Activated CD8-positive, alpha-beta memory T cell treated with anti-CD3 and anti-CD28 coated beads, Interleukin-2, amount 50 U/mL, for 4 hours (primary cell): ENCODE measurements at places on chromosomes 4 and X.

GRCh38 chrX:68433155-68433980 lies at the start of gene OPHN1:
Gene OPHN1 (minus strand): TSS chrX:68433495. CDS start chrX:68433020, 475 bp downstream.
- no peak for DNase-seq

GRCh38 chr4:153114771-153115321 lies 89.4 kb upstream of the TRIM2 start:
- DNase-seq = peak; percentile 45

GRCh38 chrX:1909419-1910206 lies 294.8 kb downstream of the ASMT start:
- DNase-seq = no peak

DNA sequence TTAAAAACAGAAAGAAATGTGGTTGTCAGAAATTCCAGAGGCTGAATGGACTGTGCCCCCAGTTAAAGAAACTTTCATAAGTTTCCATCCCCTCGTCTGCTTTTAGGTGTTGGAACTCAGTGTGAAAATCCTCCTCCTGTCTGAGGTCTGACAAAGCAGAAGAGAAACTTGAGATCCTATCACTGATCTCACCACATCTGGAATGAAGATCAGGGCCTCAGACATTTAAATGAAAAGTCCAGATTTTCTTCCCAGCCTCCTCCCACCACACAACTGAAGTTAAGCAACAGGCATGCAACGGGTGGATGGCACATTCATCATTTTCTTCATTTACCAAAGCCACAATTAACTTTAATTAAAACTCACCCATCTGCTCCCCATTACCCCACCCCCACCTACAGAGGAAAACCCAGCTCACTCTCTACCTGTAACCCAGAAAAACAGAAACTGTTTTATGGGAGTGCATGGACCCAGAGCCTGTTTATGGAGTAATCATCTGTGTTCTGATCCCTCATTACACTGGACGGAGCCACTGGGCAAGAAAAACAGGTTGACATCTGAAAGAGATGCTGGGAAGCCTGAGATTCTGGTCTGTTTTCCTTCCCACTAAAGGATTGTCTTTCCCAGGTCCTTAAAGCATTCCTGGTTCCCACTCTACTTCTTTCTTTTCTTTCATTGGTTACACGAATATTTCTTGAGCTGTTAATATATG lies 58.1 kb upstream of the HOPX start:
- no peak for DNase-seq

- DNase-seq = no peak
These were observed 55.8 kb downstream of the EMCN start for GRCh38 chr4:100461807-100462605.

- DNase-seq = no peak
These were observed 45.8 kb downstream of the HDAC8 start for GRCh38 chrX:72526534-72527508.

- no peak for DNase-seq
These were observed 63.4 kb downstream of the CHRDL1 start for GRCh38 chrX:110732266-110732665.

DNA sequence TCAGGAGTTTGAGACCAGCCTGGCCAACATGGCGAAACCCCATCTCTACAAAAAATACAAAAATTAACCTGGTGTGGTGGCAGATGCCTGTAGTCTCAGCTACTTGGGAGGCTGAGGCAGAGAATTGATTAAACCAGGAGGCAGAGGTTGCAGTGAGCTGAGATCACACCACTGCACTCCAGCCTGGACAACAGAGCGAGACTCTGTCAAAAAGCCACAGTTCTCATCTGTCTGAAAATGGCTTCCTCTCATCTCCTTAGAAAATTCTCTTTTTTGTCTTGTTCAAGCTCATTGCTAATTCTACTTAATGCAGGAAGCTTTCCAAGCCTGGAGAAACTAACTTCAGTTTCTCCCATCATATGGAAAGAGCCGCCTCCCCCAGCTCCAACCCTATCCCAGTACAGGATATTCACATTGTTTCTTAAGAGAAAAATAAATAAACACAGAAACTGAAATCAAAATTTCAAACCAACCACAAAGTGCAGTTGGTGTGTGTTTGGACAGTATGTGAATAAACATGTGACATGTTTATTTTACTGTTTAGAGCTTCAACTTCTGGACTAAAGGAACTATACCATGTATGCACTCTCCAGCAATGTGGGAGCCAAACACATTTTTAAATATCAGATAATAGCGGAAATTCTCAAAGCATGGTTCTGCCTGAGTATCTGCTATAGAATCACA lies 55.0 kb upstream of the GAB1 start:
- no peak for DNase-seq

- DNase-seq = no peak
These were observed 123.1 kb upstream of the MID1 start for GRCh38 chrX:10743476-10743875.

DNA sequence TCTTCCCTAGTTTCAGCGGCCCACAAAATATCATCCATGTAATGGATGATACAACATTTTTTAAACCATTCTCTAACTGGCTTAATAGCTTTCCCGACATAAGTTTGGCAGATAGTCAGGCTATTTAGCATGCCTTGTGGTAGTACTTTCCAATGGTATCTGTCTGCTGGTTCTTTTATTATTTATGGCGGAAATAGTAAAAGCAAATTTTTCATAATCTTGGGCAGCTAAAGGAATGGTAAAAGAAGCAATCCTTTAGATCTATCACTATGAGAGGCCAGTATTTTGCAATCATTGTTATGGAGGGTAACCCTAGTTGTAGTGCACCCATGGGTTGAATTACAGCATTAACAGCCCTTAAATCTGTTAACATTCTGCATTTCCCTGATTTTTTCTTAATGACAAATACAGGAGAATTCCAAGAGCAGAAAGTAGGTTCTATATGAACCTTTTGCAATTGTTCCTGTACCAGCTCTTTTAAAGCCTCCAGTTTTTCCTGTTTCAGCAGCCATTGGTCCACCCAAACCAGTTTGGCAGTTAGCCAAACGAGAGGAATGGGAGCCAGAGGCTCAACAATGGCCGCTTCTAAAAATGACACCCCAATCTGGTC lies 14.3 kb upstream of the HSD17B11 start:
- no peak for DNase-seq

GRCh38 chrX:133685822-133686221 lies 270.5 kb upstream of the GPC4 start:
- no peak for DNase-seq

- no peak for DNase-seq
These were observed 44.9 kb downstream of the MAMLD1 start for GRCh38 chrX:150408007-150408406.

DNA sequence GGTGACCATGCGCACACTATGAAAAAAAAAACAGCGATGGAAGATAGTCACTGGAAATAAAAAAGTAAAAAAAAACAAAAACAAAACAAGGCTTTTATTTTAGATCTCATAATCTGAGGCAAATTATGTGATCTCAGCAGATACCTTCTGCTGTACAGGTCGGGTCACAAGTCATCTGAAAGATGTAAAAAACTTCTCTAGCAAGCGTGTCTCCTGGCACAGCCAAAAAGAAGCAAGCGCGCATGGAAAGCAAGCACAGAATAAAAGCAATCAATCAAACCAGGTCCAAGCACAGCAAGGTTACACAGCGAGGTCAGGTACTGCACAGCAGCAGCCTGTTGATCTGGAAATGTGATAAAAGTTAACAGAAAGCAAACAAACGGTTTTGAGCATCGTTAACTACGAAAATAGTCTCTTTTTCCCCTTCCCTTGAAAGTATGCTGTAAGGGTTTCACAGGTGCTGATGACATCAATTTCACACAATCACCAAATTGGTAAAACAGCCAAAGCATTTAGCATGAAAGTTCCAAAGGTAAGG lies 79.3 kb upstream of the MTNR1A start:
- DNase-seq = no peak

GRCh38 chrX:65451663-65452062 lies 82.9 kb downstream of the LAS1L start:
- no peak for DNase-seq

- DNase-seq = no peak
These were observed 434 bp downstream of the CXCL3 start for GRCh38 chr4:74038086-74038424.

GRCh38 chr4:52912608-52913007 lies 50.5 kb downstream of the RASL11B start:
- no peak for DNase-seq

DNA sequence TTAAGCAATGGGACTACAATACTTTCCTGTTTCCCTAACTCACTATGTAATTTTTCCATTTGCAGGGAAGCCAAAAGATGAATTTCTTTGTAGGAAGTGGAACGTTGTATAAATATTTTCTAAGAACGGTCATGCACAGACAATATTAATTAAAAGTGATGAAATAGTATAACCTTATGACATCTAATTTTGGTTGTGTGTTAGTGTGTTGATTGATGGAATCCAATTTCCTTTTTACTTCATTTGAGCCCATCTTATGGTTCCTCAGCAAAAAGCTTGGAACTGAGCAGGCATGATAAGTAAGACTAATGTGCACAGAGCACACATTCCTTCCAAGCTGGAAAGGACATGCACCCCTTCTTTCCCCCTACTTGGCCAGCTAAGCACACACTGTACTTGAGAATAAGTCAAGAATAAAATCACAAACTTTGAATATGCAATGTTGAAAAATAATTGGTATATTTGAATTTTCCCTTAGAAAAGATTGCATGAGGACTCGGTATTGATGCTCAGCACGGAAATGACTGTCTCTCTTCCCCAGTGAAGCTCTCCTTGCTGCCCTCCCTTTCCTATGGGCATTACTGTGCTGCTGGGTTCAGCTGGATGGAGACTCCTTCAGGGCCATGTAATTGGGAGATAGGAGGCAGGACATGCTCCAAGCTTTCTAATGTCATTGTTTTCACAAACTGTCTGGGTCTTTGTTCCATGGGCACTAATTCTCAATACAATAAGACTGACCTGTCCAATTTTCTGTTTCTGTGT lies 19.2 kb upstream of the PDLIM3 start:
- DNase-seq = no peak

DNA sequence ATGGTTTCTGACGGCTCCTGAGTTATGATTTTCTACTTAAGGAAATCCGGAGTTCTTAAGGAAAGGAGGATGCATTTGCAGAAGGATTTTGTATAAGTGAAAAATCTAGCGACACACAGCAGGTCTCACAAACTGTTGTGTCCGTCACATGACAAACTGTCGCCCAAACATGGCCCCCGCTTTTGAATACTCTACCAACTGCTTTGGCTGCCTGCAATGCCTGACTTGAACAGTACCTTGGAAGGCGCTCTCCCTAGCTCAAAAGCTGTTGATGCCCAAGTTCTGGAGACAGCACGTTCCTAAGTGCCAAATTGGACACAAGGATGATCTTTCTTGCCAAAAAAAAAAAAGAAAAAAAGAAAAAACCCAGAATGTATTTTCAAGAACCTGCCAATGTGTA lies 103.2 kb downstream of the ENPP6 start:
- no peak for DNase-seq

GRCh38 chr4:152304220-152304619 lies 231.7 kb downstream of the FBXW7 start:
- DNase-seq = no peak

GRCh38 chr4:76969941-76970529 lies 20.5 kb downstream of the SEPTIN11 start:
- no peak for DNase-seq

- DNase-seq = no peak
These were observed 111.2 kb downstream of the TTC29 start for GRCh38 chr4:146834263-146835034.

DNA sequence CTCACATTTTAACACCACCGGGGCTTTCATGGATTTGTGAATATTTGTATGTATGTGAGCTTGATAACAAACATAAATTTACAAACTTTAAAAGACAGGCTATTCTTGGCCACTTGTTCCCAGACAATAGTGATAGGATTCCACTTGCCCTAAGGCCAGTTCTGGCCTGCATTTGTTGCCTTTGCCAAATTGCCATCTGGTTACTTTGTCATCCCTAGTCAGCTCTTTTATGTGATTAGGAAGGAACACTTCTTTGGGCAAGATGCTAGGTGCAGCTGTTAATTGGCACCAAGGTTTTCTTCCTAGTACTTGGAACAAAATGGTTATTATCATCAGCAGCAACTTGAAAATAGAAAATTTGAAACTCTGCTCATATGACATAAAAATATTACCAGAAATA lies 63.3 kb downstream of the CCSER1 start:
- DNase-seq = no peak

DNA sequence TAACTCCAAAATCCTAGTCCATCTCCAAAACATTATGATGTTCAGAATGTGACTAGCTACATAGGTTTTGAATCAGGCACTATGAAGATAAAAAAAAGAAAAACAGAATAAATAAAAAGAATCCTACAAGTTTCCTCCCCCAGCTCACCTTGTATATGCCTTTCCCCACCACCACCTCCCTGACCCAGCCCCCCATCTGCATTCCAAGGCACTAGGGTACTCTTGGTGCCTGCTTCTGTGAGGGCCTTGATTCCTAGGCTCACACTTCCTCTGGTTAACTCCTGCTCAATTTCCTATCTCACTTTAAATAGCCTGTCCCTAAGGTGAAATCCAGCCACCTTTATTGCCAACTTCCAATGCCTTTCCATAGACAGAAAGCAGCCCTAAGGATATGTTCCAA lies 178.7 kb upstream of the ATOH1 start:
- no peak for DNase-seq

DNA sequence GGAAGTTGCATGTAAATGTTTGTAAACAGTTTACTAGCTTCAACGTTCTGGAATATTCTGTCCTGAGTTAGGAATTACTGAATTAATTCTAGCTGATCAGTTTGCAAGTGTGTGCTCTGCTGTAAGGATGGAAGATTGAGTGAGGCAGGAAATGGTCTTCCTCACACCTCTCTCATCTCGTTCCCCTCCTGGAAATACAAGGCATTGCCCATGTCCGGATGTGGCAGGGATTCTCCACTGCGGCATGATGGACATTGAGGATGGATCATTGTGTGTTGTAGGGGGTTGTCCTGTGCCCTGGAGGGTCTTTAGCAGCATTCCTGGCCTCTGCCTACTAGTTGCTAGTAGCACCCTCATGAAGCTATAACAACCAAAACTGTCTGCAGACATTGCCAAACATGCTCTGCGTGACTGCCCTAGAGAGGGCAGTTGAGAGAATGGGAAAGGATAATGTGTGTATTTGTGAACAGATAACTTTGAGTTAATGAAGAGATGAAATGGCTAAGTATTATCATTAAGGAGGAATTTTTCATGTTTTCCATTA lies 12.6 kb downstream of the CA5B start:
- no peak for DNase-seq
